NCI-H2029 (cell line): ENCODE measurements at places on chromosomes 3 and 15.

DNA sequence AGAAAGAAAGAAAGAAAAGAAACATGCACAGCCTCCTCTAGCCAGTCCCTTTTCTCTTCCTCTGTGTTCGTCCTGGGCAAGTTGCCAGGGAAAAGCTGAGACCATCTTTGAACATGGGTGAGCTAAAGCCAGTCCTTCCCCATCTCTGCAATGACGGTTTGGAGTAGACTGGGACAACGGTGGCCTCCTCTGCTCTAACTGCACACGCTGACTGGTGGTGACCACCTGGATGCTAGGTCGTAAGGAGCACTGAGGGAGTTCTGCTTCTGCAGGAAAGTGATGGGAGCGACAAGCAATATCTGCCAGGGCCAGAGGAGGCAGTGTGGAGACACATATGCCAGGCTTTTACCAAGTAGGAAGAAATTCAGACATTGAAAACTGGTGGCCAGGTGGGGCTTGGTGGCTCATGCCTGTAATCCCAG is 111.7 kb downstream of the NUP210 start:
- DNase-seq, result peak; percentile 36

- DNase-seq, result peak; percentile 9
Observed at GRCh38 chr3:35932995-35933394, 293.7 kb downstream of the ARPP21 start.

DNA sequence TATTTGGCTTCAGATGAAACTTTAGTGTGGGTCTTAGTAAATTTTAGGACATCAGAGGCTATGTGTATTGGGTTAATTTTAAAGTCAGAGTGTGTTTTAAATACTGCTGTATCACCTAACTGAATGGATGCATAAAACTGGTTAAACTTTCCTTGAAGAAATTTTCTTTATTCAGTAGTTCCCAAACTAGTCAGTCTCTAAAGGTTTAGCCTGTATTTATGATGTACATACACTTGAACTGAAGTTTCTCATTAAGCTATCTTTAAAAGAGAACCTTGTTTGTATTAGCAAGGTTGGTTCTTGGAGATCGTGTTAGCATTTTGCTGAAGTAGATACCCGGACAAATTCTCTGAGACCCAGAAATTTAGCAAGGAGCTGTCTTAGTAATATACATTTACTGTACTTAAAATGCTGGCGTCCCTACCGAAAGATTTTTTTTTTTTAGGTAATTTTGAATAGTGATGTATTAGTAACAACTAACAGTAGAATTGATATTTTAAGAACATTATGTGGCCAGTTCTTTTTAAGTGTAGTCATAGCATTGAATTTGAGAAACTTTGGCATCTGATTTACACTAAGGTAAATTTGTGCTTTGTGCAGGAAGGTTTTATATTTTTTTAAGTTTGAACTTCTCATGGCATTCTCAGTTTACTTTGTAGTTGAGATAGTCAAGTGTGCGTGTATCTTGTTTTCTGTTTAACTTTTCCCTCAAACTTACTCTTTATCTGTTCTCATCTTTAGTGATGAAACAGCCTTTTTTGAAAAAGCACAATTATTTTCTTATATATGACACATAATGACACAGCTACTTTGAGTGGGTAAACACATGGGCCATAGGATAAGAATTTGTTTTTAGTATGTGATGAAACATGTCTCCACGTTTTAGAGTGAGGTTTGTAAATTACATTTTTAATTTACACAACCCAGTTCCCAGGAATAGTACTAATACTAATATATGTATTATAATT is 2.9 kb downstream of the DIPK2A start:
- no peak for DNase-seq

DNA sequence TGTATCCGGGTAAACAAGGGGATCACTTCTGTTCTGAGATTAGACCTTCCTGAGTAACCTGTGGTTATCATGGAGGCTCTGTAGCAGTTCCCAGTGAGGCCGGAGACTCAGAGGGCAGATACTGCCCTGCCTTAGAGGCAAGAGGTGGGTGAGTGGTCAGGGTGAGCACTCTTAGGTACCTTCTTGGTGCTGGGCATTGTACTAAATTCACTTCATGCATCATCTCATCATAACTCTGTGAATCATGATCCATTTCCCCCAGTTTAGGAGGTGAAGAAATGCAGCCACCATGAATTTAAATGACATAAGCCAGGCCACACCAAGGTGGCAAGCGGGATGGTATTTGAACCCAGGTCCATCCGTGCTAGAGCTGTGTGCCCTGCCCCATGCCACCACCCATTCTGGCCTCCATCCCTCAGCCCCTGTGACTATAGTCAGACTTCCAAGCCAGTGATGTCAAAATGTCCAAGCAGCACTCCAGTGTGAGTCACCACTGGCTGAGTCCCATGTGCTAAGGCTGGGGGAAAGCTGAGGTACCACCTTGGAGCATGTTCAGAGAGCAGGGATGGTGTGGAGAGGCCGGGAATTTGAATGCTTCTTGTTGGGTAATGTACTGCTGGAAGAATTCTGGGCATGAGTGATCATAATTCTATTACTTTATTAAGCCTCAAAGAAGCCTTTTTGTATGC is 88.8 kb downstream of the EPHB1 start:
- DNase-seq, result no peak

- DNase-seq, result no peak
Observed at GRCh38 chr3:110904520-110904890, 167.1 kb upstream of the NECTIN3 start.

DNA sequence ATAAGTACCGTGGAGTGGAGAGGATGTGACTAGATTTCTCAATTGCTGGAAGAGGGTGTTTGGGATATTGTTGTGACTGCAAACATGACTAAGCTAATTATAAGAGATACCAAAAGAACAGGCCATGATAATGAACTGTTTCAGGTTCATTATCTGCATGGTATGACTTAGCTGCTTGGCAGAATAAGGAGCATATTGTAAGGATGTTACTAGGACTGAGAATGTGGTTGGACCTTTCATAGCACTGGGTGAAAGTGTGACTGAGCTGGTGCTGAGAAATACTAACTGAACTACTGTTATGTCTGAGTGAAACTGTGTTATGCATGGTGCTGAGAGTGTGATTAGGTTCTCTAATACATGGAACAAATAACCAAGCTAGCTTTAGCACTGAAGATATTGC is 11.0 kb downstream of the SCN10A start:
- DNase-seq, result no peak

DNA sequence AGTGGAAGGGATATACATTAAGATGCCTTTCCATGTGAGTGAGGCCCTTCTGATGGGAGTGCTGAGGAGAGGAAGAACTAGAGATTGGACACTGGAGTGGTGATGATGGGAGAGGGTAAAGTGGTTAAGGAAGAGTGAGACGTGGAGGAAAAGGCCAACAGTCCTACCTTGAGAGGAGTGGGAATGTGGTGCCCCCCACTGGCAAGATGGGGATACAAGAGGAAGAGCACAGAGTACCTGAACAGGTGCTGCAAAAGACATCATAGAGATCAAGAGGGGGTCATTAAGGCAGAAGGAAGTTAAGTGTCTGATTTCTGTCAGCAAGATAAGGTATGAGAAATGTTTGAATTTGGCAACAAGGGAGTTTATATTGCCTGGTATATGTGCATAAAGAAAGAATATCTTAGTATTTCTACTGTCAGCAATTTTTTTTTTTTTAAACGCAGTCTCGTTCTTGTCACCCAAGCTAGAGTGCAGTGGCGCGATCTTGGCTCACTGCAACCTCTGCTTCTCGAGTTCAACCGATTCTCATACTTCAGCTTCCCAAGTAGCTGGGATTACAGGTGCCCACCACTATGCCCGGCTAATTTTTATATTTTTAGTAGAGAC is 34.0 kb downstream of the ARIH2 start:
- DNase-seq, result peak; percentile 5

GRCh38 chr3:15932348-15933300 is 134.8 kb upstream of the ANKRD28 start:
- no peak for DNase-seq

DNA sequence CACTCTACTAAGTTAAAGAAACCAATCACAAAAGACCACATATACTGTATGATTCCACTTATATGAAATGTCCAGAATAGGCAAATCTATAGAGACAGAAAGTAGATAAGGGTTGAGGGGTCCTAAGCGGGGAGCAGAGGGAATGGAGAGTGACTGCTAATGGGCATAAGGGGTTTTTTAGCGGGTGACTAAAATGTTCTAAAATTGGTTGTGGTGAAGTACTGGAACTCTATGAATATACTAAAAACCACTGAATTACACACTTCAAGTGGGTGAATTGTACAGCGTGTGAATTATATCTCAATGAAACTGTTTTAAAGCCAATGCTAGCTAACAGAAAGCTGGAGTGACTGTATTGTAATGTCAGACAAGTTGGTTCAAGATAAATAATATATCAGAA is 33.3 kb downstream of the KPNA1 start:
- DNase-seq, result no peak

DNA sequence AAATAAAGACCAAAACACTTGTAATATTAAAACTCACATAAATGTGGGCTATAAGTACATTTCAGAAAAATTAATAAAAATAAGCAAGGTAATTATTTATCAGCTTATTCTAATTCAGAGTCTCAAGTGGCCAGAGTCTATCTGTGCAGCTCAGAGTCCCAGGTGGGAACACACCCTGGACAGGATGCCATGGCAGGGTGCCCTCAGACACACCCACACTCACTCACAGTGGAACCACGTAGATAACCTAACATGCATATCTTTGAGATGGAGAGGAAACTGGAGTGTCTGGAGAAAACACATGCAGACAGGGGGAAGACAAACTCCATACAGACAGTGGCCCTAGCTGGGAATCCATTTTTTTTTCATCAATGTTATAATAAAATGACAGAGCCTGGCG is 37.2 kb downstream of the FSIP1 start:
- no peak for DNase-seq

- DNase-seq, result no peak
Observed at GRCh38 chr3:9331171-9331570, 31.7 kb upstream of the THUMPD3 start.

DNA sequence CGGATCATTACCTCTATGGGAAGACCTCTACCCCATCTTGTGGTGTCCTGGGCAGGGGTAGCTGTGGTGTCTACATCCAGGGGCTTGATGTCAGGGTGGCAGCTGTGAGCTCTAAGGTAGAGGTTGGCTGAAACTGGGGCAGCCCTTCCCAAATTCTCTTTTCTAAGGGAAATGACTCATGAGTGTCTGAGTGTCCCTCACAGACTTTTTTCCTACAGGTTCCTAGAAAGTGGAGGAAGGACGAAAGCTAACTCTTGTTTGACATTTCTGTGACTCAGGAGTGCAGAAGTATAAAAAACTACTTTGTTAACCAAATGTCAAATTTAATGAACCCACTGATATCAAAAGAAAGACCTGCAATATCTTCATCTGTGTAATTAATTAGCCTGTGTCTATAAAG is 481.5 kb downstream of the PDCD6IP start:
- DNase-seq, result no peak

GRCh38 chr3:194176274-194176991 is 40.5 kb downstream of the HES1 start:
- no peak for DNase-seq

- DNase-seq, result no peak
Observed at GRCh38 chr3:176655404-176656094, 541.7 kb downstream of the TBL1XR1 start.

DNA sequence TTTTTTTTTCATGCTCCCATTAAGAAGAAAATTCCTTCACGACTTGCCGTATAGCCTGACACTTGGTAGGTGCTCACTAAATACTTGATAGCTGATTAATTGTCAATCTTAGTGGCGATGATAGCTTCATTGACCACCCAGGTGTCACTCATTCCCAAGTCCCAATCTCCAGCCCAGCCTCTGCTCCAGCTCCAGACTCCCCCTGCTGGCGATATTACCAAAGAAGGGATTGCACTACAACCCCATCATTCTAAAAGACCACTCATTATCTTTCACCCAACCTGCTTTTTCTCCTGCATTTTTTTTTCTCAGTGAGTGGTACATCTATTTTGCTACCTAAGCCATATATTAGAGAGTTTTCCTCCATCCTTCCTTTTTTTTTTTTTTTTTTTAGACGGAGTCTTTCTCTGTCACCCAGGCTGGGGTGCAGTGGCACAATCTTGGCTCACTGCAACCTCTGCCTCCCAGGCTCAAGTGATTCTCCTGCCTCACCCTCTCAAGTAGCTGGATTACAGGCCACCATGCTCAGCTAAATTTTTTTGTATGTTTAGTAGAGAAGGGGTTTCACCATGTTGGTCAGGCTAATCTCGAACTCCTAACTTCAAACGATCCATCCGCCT is 19.5 kb upstream of the COMMD2 start:
- peak; percentile 1 for DNase-seq

- DNase-seq, result no peak
Observed at GRCh38 chr15:79031201-79031600, 59.4 kb downstream of the RASGRF1 start.

GRCh38 chr3:126326629-126327028 is 30.6 kb downstream of the KLF15 start:
- no peak for DNase-seq

- DNase-seq, result no peak
Observed at GRCh38 chr3:86828751-86829150, 162.2 kb downstream of the VGLL3 start.
